Foreskin keratinocyte (primary cell): ENCODE measurements at places on chromosomes 2 and 18. TPM values are rescaled to one million over a fixed set of nuclear protein-coding genes. Genes with fewer than 3 reads are reported as not detected.

MROH2A gene
- 0.11 and 0.49 TPM in 2 replicates for polyA plus RNA-seq

RNF125 gene
- polyA plus RNA-seq: 0.75 TPM in 2 replicates

IL37 gene
- polyA plus RNA-seq: 0.43 and 0.57 TPM in 2 replicates

MLPH gene
- polyA plus RNA-seq: 0.54 and 0.55 TPM in 2 replicates

SERPINB10 gene
- polyA plus RNA-seq: 0.73 TPM in 1 of 2 replicates, not detected in the other
